ENCODE measurements at places on chromosomes 1 and 21.
A peak's percentile ranks its signal among the peaks of the same experiment; 100 is the strongest.

GRCh38 chr21:39326607-39327307 is 13.3 kb upstream of the BRWD1 start:
- no peak for DNase-seq

- DNase-seq: no peak
Observed at GRCh38 chr1:88029142-88029541, 654.9 kb upstream of the PKN2 start.

DNA sequence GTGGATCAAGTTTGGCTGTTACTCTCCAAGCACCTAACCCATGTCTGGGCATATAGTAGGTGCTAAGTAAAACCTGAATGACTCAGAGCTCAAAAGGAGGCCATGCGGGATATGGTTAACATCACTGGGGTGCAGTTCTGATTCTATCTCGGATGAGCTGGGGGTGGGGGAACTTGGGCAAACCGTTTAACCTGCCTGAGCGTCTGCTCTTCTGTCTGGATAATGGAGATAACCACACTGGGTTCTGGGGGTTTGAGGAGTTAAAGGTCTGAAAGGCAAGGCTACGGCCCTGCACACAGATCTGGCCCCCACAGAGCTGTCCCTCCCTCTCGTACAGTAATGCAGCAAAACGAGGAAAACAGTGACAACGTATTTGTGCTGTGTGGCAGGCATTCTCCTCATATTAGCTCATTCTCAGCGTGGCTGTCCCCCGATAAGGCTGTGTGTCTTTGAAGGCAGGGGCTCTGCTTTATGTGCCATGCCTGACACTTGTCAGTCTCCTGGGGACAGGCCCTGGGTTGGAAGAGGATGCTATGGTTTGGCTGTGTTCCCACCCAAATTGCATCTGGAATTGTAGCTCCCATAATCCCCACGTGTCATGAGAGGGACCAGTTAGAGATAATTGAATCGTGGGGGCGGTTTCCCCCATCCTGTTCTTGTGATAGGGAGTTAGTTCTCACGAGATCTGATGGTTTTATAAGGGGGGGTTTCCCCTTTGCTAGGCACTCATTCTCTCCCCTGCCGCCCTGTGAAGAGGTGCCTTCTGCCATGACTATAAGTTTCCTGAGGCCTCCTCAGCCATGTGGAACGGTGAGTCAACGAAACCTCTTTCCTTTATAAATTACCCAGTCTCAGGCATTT is 6.8 kb upstream of the ALDH4A1 start:
- DNase-seq: no peak

DNA sequence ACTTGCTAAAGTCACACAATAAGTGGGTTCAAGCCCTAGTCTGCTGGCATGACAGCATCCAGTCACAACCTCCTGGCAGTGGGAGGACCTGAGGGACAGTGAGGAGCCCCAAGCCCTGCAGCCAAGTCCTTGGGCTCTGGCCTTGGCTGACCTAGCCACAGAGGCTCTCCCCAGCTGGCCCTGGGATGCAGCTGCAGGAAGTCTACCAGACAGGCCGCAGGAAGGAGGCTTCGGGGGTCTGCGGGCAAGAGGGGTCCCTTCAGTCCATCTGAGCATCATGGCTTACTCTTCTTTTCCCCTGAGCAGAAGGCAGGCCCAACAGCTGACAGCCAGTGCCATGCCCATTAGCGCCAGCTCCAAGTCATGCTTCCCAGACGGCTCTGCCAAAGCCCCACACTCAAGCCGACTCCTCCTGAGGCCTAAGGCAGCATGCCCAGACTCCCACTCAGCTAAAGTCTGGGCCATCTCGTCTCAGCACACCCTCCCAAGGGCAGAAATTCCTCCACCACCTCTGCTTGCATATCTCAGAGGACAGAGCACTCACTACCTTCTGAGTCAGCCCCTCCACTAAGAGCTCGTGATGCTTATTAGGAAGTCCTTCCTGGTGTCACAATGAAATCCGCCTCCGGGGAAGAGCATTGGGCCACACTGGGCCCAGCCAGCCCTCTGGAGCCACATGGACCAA is 20.1 kb downstream of the SLC1A7 start:
- no peak for DNase-seq

DNA sequence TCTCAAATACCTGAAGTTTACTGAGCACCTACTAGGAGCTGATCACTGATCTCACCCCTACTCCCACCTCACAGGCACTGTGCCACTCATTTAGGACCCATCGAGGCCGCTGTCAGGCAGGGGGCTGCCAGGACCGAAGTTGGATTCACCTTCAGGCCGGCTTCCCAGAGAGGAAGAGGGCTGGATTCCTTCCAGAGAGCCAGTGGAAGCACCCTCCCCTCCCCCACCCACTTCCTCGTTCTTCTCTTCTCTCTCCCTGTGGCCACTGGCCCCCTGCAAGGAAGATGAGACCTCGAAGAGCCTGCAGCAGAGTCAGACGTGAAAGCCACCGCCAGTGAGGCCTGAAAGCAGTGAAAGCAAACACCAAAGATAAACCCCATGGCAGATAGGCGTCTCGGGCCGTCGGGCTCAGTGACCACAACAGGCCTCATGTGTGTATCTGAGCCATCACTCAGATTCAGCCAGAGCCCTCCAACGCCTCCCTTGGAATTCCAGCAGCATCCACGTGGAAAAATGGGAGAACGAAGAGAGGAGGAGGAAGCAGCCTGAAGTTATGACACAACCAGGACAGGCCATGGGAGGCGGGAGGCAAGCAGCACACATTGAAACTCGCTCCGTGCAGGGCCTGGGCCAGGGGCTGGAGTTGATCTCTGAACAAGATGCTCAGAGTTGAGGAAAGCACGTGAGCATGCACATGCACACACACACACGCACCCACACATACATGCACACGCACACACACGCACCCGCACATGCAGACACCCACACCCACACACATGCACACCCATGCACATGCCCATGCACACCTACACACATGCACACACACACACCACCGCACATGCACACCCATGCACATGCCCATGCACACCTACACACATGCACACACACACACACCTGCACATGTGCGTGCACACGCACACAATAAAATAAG is 6.2 kb upstream of the AGTRAP start:
- no peak for DNase-seq

DNA sequence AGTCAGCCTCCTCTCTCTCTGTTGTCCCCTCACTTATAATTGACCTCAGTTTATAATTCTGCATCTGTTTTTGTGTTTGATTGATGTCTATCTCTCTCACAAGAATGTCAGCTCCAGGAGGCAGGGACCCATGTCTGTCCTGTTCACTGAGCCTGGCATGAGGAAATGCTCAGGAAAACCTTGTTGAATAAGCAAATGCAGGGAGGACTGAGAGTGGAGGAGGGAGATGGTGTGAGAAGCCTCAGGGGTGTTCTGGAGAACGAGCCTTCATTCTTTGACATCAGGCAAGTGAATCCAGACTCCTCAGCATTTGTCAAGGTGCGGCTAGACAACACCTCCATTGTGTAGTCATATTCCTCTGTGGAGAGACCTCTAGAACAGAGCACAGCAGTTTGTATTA is 45.5 kb downstream of the MAN1C1 start:
- DNase-seq: no peak

- DNase-seq: no peak
Observed at GRCh38 chr1:207951652-207952051, 40.7 kb upstream of the CD34 start.

GRCh38 chr1:93710499-93711453 is 29.1 kb upstream of the BCAR3 start:
- no peak for DNase-seq

GRCh38 chr1:174112489-174113162 is 46.7 kb upstream of the RABGAP1L start:
- no peak for DNase-seq

- no peak for DNase-seq
Observed at GRCh38 chr1:7501084-7501491, 270.0 kb upstream of the VAMP3 start.

GRCh38 chr21:45329261-45330074 is 41.8 kb upstream of the POFUT2 start:
- DNase-seq: no peak

- DNase-seq: no peak
Observed at GRCh38 chr21:31124010-31124409, 85.7 kb upstream of the KRTAP19-8 start.

DNA sequence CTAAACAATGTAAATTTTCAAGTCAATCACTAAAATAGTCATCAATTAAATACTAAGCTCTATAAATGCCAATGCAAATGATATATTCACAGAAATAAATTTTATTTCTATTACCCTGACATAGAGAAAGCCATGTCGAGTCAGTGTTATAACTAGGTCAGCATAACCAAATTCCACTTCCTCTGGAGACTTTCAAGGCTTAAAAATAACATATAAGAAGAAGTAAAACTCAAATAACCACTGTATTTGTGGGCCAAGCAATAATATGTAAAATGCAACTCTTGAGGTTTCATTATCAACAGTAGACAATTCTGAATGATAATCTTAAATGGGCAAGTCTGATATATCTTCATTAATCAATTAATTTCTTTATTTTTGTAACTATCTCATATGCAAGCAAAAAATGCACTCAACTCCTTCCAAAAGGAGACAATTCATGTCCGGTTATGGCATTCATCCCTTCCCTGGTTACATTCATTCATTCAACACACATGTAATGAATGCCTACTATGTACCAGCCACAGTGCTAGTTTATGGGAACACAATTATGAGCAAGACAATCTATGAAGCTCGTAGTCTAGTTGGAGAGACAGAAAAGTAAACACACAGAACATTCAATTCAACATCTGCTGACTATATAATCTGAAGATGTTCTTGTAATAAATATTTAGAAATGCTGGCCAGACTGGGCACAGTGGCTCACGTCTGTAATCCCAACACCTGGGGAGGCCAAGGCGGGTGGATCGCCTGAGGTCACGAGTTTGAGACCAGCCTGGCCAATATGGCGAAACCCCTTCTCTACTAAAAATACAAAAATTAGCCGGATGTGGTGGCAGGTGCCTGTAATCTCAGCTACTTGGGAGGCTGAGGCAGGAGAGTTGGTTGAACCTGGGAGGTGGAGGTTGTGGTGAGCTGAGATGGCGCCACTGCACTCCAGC is 37.1 kb upstream of the CAP1 start:
- no peak for DNase-seq

DNA sequence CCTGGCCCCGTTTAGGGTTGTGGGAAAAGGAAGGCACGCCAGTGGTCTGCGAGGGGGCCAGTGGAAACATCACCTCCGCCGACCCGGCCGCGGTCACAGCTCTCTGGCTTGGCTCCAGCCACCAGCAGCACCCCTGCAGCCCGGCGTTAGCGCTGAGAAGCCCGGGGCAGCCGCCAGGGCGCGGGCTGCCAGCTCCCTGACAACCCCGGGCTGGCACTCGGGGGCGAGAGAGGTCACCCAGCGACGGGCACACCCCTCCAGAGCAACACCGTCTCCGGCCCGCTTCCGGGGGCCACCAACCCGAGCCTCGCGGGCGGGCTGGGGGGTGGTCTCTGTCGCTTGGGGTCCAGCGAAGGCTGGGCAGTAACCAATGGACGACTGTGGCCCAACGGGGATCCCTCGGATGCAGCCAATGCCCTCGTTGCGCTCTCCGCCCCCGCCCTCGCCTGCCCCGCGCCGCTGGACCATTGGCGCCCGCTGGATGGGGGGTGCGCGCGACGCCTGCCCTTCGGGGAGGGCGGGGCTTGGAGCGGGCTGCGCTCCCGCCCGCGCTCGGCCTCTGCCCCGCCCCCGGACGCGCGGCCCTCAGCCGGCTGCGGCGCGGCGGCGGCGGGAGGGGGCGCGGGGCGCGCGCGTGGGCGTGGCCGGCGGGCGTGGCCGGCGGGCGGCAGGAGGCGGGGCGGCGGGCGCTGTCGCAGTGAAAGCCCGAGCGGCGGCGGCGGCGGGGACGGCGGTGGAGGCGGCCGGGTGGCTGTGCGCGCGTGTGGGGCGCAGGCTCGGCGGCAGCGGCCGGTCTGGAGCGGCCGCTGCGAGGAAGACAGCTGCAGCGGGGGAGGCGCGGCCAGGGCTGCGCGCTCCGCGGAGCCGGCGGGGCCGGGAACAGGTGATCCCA is at the start of gene MAN1C1:
Gene MAN1C1, plus strand, starts transcription at position 697 of the 892 bp plus-strand sequence. CDS start 1,007 bp downstream, outside the sequence.
- DNase-seq: peak; percentile 39

GRCh38 chr1:231770506-231771175 is 144.1 kb downstream of the DISC1 start:
- no peak for DNase-seq

DNA sequence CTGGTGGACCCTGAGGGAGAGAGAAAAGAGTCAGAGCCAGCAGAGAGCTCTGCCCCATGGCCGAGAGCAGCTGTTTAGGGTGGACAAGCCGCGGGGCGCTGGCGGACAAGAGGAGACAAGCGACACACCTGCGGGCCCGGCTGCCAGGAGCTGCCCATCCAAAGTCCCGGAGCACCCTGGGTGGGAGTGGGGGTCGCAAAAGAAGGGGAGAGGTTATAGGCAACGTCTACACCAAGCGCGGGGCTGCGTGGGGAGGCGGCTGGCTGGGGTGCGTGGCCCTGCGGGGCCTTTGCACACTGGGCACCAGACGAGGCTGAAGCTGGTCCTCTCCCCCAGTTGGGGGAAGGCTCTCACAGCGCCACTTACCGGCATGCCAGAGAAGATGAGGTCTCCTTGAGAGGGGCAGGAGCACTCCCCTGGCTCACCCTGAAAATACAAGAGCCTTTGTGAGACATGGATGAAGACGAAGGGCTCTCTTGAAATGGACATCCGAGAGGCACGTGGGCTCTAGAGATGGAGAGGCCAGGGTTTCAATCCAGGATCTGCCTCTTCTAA is 24.1 kb downstream of the COL16A1 start:
- no peak for DNase-seq

DNA sequence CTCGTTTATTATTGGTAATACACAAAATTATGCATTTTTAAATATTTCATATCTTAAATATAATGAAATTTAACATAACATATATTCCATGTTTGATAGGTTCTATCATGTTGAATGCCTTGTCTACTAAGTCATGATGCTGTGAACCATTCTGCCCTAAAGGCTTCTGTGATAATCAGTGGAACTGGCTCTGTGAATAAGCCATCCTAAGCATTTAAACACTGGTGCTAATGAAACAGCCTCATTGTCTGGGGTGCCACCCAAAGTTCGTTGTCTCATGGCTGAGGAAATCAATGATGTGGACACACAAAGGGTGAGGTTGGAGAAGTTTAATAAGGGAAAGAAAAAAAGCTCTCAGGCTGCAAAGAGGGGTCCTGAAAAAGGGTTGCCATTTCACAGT is 264.7 kb upstream of the ZRANB2 start:
- no peak for DNase-seq

DNA sequence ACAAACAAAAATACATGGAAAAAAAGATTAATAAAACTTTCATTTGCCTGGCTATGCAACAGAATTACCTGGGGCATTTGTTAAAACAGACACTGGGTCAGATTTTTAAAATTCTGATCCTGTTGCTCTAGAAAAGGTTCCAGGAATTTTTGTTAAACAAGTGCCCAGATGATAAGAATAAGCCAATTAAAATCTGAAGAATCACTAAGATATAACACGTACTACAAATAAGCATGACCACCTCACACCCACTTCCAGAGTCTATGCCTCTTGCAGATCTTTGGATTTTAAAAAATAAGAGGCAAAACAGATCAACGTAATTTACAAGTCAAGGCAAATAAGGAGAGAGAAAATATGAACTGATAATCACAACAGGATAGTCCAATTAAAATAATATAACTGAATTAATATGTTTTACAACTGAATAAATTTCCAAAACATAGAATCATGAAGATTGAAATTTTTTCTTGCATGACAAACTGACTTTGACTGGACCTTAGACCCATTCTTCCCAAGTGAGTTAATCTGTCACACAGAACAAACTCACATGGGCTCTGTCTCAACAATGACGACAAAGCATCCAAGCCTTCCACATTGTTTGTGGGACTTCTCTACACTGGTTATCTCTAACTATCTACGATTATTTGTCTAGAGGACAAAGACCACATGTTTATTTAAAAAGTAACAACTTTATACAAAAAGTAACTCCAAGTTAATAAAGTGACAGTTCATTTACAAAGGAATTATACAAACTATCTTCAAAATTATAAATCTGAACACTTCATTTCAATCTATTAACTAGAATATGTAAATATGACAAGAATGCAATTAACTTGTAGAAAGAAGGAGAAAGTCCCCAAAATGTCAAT is 56.9 kb downstream of the COP1 start:
- DNase-seq: no peak

Data from astrocyte of the cerebellum (primary cell).